ENCODE measurements at places on chromosomes 7 and 10. TPM values are rescaled to one million over a fixed set of nuclear protein-coding genes. Genes with fewer than 3 reads are reported as not detected.

The CUL2 gene
- 43.7 TPM for polyA plus RNA-seq

The RPEL1 gene
- 0.10 TPM for polyA plus RNA-seq

- no peak for DNase-seq
Measured at GRCh38 chr7:73718905-73719805, at the start of gene STX1A. Gene STX1A, minus strand, starts transcription at chr7:73719669. Its CDS starts 38 bp downstream, at chr7:73719631.

DNA sequence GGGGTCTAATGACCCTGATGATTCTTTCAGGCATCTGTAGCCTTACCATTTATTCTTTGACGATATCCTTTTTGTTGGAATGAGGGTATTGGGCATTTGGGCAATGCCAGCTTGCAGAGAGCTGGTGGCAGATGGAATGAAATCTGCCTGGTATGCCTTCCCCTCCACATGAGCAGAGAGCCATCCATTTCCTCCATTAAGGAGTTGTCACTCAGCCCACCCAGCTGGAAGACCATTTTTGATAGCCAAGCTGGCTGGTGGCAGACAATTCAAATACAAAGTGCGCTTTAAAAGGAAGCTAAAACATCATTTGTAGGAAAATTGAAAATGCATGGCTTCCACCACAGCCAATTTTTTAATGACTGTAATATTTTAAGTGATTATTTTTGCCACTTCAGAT, 240.1 kb upstream of the SLC26A5 start:
- no peak for DNase-seq

GRCh38 chr10:111023060-111023459, 53.8 kb upstream of the ADRA2A start:
- no peak for DNase-seq

GRCh38 chr7:137715121-137715520, 131.7 kb downstream of the DGKI start:
- DNase-seq, result no peak

Measured in left renal cortex interstitium (tissue), 4 donors.